Hematopoietic multipotent progenitor cell treated with erythropoietin and hydrocortisone succinate and interleukin-3 and kit ligand, for 15 days (in vitro differentiated cells): ENCODE measurements at places on chromosomes 13 and 19.
A peak's percentile ranks its signal among the peaks of the same experiment; 100 is the strongest.

DNA sequence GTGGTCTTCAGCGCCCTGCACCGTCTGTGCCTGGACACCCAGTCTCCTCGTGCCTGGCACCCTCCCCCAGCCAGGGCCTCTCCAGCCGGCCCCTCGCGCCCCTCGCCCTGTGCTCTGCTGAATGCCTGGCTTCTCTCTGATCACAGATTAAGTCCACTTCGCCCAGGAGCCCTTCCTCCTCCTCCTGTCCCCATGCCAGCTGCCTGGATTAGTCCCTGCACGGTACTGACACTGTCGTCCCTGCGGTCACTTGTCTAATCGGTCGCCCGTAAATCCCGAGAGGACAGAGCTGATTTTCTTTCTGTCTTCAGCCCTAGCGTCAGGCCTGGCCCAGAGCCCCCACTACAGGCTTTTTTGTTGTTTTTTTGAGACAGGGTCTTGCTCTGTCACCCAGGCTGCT is 6.6 kb downstream of the THOP1 start:
- no peak for DNase-seq

- DNase-seq: no peak
Measured at GRCh38 chr13:93559718-93560117, 333.1 kb downstream of the GPC6 start.

GRCh38 chr13:77398825-77399620 is 72.1 kb upstream of the MYCBP2 start:
- no peak for DNase-seq

- DNase-seq: no peak
Measured at GRCh38 chr19:17086120-17086519, 10.5 kb downstream of the MYO9B start.

GRCh38 chr19:15584541-15585115 is 30.4 kb upstream of the CYP4F8 start:
- DNase-seq: peak; percentile 68

DNA sequence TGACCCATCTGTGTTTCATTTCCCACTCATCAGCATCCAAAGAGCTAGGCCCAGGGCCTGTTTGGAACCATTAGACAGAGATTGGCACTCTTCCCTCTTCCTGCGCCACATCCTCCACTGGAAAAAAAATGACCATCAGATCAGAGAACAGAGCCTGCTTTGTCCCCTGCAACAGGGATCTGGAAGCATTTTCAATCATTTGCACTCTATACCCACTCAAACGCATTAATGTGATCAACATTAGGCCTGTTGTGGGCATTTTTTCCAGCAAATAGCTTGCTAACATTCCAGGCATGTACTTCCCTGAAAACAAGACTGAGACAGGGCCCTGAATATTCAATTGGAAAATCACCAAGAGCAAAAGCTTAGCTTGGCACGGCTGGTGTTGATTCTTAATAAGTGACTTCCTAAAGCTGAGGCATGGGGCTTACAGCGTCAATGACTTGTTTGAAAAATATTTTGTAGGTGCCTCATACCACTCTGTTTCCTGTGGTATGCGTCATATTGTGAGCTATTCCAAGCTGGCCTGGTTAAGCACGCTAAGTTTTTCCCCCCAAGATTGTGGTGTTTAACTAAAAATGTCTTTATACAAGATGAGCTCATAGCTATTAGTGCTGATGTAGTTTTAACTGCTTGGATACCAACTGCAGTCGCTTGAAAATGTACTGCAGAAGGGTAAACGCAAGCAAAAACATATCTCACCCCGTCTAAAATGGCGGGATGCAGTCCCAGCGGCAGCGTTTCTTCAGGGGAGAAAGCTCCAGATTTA is 404.4 kb downstream of the SPRY2 start:
- no peak for DNase-seq

- no peak for DNase-seq
Measured at GRCh38 chr13:39282400-39282972, 244.2 kb downstream of the NHLRC3 start.
